ENCODE measurements at places on chromosomes 1 and 21.

- DNase-seq = no peak
Measured at GRCh38 chr1:232622981-232623380, 7.0 kb downstream of the SIPA1L2 start.

DNA sequence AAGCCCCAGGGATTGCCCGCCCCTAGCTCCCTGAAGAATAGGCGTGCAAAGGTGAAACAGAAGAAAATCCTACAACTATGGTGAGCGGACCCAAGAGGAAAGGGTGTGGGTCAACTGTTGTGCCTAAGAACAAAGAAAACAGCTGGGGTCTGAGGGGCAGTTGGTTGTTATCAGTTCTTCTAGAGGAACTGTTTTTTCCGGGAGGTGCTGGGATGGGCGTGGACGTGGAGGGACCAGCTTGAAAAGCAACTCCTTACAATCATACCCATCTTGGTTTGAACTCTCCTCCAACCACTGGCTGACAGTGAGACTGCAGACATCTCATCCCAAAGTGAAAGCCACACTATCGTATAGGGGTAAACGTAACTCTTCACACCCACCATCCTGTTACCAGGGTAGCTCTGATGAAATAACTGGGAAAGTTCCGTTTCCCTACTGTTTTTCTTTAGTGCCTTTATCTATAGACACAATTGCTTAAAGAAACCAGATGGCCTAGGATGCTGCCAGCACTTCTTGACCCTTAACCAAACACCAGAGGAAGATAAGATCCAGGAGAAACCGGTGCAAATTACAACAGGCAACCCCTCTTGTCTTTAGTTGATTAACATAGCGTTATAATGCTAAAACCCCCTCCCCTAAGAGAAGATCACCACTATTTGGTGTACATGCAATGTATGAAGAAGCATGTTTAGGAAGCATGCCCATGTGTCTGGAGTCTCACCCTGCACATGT is 25.6 kb upstream of the FAM89A start:
- no peak for DNase-seq

GRCh38 chr1:175479521-175480342 is 263.7 kb downstream of the TNR start:
- no peak for DNase-seq

DNA sequence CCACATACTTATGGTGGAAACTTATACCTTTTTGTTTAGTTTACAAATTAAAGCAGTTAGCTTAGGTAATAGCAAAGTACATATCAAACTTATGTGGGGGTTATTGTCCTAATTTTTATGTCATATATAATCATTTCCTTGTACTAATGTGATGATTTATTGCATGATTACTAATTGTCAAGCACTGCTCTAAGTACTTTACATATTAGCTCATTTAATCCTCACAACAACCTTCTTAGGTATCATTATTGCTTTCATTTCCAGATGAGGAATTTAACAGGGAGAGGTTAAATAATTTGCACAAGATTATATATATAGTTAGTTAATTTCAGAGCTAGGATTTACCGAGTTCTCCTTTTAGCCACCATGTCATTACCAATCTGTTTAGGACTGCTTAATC is 11.9 kb upstream of the SSX2IP start:
- DNase-seq = no peak

DNA sequence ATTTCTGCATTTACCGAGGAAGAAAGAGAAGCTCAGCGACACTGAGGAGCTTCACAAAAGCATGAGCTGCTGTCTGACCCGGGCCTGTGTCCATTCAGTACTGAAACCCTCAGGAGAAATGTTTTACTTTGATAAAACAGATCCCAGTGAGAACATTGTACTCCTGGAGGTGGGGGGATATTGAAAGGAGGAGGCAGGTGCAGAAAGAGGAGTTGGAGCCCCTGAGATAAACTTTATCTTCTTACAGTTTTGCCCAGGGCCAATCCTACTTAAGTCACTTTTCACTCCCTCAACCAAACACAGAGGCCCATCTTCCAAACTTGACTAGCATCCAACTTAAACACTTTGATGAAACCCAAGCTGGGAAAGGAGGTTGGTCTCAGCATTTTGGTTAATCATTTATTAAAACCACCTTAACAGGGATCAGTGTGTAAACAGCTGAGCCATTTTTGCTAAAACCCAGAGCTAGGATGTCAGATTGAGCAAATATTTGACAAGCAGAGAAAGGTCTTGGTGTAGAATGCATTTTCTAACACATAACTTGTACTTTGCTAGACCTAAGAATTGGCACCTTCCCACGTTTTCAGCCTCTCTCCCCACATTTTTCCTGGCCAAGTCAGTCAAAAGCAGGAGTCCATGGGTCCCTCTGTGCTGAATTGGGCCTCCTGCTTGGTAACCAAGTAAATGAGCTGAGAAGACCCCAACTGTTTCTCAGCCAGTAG is 32.5 kb upstream of the SARS1 start:
- no peak for DNase-seq

GRCh38 chr1:119808491-119808890 is 2.8 kb downstream of the REG4 start:
- no peak for DNase-seq

DNA sequence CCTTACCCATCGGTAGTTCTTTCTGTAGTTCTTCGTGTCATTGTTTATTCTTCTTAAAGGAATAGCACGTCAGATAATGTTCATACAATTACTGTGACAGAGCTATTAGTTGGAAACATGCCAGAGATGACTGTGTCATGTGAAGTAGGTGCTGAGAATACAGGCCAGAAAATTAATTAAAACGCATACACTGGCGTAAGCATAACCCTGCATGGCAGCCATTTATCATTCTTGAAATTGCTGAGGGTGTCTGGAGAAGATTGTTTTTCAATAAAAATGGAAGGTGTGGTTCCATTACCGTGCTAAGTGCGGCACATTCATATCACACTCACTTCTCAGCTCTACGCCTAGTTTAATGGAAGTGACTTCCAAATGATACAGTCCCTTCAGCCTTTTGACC is 7.8 kb downstream of the ETS2 start:
- no peak for DNase-seq

- no peak for DNase-seq
Measured at GRCh38 chr21:24223624-24224023, 1383.7 kb downstream of the MRPL39 start.

DNA sequence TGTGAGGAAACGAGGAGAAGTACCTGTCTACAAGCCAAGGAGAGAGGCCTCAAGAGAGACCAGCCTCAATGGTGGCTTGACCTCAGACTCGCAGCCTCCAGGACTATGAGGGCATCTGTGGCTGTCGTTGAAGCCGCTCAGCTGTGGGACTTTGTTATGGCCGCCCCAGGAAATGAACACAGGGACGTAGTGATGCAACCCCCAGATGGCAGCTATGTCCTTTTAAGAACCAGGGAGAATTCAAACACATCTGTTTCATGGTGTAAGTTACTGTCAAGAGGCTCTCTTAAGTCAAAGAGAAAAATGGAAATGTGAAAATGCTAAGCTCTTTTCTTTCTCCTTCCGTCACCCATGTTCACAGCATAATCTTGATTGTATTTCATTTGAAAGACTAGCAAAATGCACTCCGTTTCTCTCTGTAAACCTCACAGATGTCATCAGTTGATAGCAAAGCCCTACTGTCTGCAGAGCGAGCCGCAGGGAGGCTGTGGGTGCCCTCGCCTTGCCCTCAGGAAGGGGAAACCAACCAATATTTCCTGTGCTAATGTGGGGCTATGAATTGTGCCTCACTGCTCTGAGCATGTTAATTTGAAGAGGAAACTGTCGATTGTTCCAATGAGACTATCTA is 21.3 kb downstream of the UBASH3A start:
- no peak for DNase-seq

DNA sequence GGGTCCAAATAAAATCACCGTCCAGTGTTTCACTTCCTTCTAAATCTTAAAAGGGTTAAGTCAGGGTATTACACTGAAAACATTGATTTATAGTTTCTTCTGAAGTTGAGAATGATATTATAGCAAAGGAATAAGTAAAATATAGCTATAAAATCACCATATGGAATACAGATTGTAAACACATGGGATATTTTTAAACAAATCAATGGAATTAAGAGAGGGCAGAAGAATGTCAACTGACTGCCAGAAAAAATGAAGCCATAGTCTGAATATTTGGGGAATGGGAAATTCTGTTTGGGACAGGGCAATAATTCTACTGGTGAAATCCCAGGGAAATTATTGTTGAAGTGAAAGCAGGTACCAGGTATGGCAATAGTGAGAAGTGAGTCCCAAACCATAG is 664.6 kb downstream of the NCAM2 start:
- DNase-seq = no peak

DNA sequence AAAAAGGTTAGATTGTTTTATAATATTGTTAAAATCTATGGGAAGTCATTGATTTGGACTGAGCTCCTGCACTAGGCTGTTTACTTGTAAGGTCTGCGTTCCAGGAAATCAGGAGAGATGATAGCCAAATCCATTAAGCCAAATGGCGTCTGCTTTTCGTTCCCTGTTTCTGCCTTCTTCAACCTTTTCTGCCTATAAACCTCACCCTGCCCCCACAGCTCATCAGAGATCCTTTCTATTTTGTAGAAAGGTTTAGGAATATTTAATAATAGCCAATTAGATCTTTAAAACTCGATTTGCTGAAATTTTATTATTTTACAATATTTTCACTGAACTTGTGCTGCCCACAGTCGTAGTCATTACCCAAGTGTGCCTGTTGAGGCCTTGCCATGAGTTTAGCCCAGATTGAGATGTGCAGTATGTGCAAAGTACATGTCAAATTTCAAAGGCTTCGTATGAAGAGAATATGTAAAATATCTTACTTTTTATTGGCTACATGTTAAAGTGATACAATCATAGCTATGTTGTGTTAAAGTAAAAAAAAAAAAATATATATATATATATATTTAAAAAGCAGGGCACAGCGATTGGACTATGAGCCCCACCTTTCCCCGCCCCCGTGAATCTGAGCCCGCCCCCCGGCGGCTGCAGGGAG is 444 bp upstream of the IARS2 start:
- DNase-seq = no peak

Data from omental fat pad (tissue), 4 donors.